Stimulated activated CD4-positive, alpha-beta T cell treated with anti-CD3 and anti-CD28 coated beads, Interleukin-2, amount 100 ng/mL, for 4 hours (primary cell): ENCODE measurements at places on chromosomes 11 and 22.

DNA sequence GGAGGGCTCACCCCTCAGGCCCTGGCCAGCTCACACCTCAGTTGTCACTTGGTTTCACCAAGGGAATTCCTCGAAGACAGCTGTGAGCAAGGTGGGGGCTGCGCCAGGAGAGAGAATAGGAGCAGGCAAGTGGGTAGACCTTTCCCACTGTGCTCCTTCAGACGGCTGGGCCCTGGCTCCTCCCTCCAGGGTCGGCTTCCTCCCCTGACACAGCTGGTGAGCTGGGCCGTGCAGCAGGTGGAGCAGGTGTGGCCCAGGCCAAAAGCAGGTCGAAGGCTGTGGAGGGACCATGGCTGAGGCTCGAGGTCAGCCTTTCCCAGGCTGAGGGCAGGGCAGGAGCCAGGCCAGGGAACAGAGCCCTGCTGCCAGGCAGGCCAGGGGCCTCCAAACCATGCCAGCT is 12.5 kb upstream of the MYRF start:
- DNase-seq: no peak

GRCh38 chr11:132312161-132312560 is 941.7 kb downstream of the NTM start:
- DNase-seq: no peak

- no peak for DNase-seq
Observed at GRCh38 chr11:60469723-60470122, 14.1 kb downstream of the MS4A1 start.

- peak; percentile 80 for DNase-seq
Observed at GRCh38 chr11:34053161-34053686, 1.7 kb downstream of the CAPRIN1 start.

GRCh38 chr22:42401535-42402334 is 30.5 kb downstream of the NFAM1 start:
- no peak for DNase-seq

DNA sequence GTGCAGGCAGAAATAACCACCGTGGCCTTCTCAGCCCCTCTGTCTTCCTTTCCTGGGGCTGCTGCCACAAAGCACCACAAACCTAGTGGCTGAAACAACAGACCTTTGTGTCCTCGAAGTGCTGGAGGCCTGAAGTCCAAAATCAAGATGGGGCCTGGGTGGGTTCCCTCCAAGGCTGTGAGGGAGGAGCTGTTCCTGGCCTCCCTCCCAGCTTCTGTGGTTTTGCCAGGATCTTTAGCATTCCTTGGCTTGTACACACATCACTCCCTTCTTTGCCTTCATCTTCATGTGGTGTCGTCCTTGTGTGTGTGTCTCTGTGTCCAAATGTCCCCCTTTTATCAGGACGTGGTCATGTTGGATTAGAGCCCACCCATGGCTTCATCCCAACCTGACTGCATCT is 29.0 kb upstream of the PARVG start:
- no peak for DNase-seq

- DNase-seq: peak; percentile 85
Observed at GRCh38 chr11:121467965-121468364, 15.2 kb upstream of the SORL1-AS1 start.

DNA sequence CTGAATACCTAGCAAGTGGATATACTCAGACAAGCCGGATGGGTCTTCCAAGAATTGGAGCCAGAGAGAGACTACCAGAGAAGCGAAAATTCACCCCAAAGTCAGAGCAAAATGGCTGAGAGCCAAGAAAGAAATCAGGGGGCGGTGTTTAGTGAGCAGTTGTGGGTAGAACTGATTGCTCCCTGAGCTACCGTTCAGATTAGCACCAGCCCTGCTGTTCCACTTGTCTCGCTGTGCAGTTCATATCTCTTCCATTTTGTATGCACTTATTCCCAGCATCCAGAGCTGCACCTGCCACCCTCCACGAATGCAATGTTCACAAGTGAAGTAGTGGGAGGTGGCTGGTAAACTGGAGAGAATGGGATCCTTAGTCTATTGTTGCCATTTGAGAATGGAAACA is 25.5 kb downstream of the DRD2 start:
- no peak for DNase-seq

DNA sequence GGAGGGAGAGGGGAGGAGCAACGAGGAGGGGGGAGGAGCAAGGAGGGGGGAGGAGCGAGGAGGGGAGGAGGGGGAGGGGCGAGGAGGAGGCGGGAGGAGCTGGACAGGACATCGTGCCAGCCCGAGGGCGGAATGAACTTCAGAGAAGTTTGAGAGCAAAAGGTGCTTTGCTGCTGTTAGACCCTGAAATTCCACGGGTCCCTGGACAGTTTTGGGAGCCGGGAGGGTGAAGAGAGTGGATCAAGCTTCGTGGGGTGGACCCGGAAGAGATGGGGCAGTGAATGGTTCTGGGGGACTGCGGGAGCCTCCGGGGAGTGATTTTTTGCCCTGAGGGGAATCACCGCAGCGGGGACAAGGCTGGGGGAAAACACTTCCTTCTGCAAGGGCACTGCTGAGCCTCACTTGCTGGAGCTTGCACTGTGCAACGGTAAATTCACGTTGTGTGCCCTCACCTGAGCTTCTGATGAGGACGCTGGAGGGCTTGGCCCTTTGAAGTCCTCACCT is 10.7 kb upstream of the NLRP6 start:
- DNase-seq: no peak
